Foreskin melanocyte (primary cell): ENCODE measurements at places on chromosomes 7 and 10.

DNA sequence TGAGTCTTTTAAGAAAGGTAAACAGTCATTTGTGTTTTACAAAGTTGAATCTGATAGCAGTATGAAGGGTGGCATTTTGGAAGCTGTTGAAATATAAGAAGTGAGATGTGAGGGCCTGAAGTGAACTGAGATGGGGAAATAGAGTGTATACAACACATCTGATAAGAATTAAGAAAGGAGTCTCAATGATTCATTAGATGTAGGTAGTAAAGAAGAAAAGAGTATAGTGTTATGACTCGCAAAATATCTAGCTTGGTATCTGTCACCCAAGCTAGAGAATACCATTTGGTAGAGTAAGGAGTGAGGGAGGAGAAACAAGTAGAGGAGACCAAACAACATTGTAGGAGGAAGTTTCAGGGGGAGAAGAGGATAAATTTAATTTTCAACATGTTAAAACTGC lies 5.3 kb downstream of the PTPN12 start:
- DNase-seq, result no peak

DNA sequence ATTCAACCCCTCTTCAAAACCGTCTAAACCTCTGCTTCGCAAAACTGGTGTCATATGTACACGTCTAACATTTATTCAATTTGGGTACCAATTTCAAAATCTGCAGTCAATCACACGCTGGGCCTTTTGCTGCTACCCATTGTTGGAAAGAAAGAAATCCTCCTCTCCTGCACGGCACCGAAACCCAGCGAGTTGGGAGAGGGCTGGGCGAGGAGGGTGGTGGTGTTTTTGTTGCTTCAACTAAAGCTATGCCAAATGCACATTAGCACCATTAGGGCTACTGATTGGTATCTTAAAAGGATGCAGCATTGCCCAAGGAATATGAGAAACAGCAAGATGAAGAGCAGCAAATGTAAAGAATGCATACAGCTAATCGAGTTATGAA lies 7.8 kb downstream of the EBF3 start:
- no peak for DNase-seq

- no peak for DNase-seq
These were observed 56.0 kb downstream of the ANKRD7 start for GRCh38 chr7:118280319-118281012.

- DNase-seq, result no peak
These were observed 69.5 kb upstream of the GDF10 start for GRCh38 chr10:47230482-47230881.

DNA sequence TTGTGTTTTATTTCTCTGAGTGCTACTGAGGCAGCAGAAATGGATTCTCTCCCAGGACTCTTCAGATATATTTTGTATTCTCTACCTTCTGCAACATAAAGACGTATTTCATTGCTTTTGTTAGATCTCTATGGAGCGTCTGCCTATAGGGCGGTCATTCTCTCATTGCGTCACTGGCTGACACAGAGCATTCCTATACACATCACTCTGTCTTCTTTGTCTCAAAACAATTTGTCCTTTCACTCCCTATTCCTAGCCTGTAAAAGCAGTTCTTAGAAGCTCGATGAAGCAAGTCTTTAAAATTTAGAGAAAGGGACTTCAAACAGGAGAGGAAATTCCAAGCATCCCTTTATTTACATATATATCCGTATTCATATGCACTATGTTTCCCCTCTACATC lies 120.6 kb downstream of the CPED1 start:
- peak; percentile 55 for DNase-seq

GRCh38 chr7:158302274-158303070 lies 285.2 kb downstream of the PTPRN2 start:
- DNase-seq, result no peak

GRCh38 chr10:77392236-77392721 lies 245.3 kb downstream of the KCNMA1 start:
- DNase-seq, result peak; percentile 30

DNA sequence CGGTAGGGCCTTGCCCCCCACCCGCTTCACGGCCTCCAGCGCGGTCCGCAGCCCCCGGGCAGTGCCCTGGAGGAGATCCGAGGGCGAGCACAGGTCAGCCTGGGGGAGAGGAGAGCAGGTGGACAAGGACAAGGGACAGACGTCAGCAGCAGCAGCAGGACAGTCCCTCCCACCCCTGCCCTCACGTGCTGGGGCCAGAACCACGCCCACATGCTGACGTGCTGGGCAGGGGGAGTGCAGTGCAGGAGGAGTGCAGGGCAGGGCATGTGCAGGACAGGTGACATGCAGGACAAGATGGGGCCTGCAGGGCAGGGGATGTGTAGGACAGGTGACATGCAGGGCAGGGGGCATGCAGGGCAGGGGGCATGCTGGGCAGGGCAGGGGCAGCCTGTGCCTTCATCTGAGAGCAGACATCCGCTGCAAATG lies 1.5 kb upstream of the SAP25 start:
- DNase-seq, result no peak

GRCh38 chr7:154564676-154565075 lies 438.2 kb downstream of the PAXIP1 start:
- no peak for DNase-seq

- no peak for DNase-seq
These were observed 9.9 kb upstream of the LIPM start for GRCh38 chr10:88792661-88793060.
